ENCODE measurements at places on chromosomes 16 and 17.
A peak's percentile ranks its signal among the peaks of the same experiment; 100 is the strongest.

- no peak for DNase-seq
These were observed 1.1 kb upstream of the MEAK7 start for GRCh38 chr16:84505249-84506187.

- peak; percentile 49 for DNase-seq
These were observed 37.0 kb downstream of the CUEDC1 start for GRCh38 chr17:57918017-57918895.

DNA sequence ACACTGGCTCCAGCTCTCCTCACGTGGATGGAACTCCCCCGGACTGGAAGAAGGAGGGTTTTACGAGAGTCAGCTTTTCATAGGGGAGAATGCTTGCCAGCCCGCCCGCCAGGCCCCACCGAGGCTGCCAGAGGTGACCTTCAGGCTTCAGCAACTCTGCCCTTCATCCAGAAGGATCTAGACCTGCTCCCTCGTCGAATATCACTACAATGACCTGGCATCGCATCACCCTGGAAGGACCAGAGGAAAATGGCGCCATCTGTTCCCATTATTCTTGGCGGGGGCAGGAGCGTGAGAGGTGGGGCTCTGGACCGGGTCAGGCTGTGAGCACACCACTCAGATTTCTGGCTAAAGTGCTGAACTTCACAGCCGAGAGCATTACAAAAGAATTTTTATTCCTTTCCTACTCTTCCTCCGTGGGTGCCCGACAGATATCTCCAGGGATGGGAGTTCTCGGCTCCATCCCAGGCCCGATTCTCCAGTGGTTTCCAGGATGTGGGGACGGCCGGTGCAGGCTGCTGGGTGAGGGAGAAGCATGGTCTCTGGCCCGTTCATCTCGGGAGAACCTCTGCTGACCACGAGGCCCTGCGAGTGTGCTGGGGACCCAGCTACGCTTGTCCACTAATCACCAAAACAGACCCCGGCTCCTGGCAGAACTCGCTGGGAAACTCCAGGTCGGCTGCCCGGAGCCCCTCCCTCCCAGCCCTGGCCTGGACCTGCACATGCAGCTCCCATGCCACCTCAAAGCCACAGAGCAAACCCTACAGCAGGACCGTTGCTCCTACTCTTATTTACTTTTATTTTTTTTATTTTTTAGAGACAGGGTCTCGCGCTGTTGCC is 36.8 kb upstream of the ZNF469 start:
- DNase-seq, result no peak

DNA sequence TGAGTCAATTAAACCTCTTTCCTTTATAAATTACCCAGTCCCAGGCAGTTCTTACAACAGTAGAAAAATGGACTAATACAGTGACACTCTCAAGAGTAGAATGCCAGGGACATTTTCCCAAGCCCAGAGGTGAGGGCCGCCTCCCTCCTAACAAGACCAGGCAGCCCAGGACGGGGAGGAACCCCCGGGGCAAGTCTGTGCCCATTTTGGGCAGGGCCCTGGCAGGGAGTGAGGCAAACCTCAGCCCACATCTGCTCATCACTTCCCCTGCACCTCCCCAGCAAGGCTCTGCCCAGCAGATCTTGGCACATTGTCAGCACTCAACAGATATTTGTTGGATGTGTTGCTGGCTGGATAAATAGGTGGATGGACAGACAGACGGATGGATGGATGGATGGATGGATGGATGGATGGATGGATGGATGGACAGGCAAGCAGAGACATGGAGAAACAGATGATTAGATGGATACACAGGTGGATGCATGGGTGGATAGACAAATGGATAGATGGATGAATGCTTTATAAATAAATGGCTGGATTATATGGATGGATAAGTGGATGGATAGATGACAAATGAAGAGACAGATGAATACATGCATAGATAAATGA is 271.3 kb downstream of the PARN start:
- DNase-seq, result no peak

- DNase-seq, result no peak
These were observed 21.5 kb upstream of the RFFL start for GRCh38 chr17:35084987-35085386.

- DNase-seq, result no peak
These were observed 54.6 kb downstream of the ABCC12 start for GRCh38 chr16:48101069-48101674.

- no peak for DNase-seq
These were observed 122.9 kb downstream of the METRNL start for GRCh38 chr17:83202002-83203000.

DNA sequence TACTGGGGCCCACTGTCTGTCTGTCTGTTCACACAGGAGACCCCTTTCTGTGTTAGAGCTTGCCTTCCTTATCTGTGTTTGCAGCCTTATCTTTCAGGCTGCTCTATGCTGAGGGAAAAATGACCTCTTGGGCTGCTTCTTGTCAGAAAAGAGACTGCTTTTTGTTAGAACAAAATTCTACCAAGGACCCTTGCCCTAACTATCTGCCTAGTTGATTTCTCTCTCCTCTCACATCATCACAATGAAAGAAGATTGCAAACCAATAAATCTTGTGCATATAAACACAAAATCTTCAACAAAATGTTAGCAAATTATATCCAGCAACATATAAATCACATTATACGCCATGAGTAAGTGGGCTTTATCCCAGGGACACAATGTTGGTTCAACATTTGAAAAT is 1117.7 kb downstream of the CDH11 start:
- DNase-seq, result no peak

- no peak for DNase-seq
These were observed 2.3 kb downstream of the ATP2A1 start for GRCh38 chr16:28880589-28880915.

DNA sequence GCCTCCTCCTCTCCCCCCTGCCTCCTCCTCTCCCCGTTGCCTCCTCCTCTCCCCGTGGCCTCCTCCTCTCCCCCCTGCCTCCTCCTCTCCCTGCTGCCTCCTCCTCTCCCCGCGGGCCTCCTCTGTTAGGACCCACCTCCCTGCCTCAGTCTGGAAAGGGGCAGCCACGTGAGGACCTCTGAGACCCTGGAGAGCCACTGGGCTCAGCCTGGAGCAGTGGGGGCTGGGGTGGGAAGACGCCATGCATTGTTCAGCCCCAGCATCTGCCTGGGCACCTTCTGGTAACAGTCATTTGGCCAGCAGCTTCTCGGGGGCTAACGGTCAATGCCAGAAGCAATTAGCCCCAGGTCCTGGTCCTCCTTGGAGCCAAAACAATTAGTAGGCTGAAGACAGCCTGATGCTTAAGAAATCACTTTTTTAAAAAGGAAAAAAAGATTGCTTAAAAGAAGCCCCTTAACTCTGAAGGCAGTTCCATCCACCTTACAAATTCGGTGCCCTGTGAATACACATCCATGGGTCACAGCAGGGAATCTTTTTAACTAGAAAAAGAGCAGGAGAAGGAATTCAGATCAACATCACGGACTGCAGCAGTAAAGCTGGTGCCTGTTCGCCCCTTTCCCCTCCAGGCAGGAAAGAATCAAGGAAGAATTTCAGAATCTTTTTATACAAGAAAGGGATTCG is 29.8 kb downstream of the NXN start:
- no peak for DNase-seq

DNA sequence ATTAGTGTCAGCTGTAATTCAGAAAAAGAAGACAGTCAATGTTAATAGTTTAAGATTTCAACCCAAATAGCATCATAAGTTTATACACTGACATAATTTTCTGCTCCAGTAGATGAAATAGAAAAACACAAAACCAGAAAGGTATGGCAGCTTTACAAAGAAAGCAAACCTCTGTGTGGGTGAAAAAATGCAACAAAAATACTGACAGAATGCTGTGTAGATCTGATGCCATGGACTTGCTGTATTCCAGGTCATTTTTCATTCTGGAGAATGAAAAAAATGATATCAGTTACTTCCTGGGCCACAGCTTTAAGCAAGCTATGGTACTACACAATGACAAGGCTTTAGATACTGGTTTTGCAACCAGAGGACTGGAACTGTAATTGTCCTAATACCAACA is 116.0 kb downstream of the MAP2K4 start:
- DNase-seq, result no peak

DNA sequence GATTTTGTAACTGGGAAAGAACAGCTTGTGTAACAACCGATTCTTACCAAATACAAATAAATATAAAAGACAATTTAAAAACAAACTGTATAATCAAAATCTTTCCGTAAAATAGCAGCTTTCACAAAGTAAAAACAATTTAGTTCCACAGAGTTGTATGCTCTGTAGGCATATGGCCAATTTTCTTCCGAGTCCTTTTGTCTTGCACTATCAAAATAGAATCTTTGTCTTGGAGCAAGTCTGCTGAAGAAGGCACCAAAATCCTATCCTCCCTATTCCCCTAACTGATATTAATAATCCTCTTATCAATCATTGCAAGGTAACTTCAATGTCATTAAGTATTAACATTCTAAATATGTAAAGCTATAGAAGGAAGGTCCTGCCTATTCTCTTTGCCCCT is 7.6 kb downstream of the THUMPD1 start:
- no peak for DNase-seq

DNA sequence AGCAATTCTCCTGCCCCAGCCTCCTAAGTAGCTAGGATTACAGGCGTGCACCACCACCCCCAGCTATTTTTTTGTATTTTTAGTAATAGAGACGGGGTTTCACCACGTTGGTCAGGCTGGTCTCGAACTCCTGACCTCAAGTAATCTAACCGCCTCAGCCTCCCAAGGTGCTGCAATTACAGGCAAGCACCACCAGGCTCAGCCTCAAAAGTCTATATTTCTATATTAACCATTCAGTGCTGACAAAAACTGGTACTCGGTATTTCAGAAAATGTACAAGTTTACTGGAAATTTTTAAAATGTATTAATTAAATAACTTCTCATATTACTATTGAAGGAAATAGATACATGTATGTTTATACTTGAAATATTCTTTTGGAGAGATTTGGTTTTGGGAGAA is 1.4 kb upstream of the HEXD start:
- DNase-seq, result peak; percentile 19

GRCh38 chr16:19363740-19364139 is 53.9 kb upstream of the TMC5 start:
- DNase-seq, result no peak

- DNase-seq, result peak; percentile 41
These were observed 29.5 kb downstream of the CYLD start for GRCh38 chr16:50771366-50771765.

GRCh38 chr17:41015454-41015853 is 6.5 kb upstream of the KRTAP3-1 start:
- DNase-seq, result no peak

- DNase-seq, result no peak
These were observed 29.5 kb downstream of the MPRIP start for GRCh38 chr17:17071531-17072360.

DNA sequence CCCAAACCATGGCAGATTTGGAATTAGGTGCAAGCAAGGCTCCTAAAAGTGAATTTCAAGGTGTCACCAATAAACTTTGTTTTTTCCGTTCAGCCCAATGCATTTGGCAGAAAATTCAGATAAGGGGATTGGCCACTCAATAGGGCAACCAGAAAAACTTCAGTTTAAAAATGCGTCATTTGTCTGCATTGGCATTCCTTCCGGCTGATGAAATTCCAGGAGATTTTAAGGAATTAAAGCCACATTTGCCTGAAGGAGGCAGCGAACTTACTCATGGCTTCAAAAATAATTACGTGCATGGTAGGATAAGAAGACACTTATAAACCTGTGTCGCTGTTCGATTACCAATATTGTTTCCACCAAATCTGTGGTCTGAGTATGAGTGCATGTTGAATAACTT is 151.9 kb downstream of the SALL1 start:
- DNase-seq, result no peak

- DNase-seq, result no peak
These were observed 36.3 kb upstream of the BCAR1 start for GRCh38 chr16:75287708-75288107.

- DNase-seq, result no peak
These were observed 11.9 kb downstream of the SNX29 start for GRCh38 chr16:11988258-11988978.

- DNase-seq, result no peak
These were observed 76.0 kb downstream of the CLEC16A start for GRCh38 chr16:11020388-11020787.

- no peak for DNase-seq
These were observed 2.3 kb downstream of the C17orf58 start for GRCh38 chr17:67993998-67994361.

DNA sequence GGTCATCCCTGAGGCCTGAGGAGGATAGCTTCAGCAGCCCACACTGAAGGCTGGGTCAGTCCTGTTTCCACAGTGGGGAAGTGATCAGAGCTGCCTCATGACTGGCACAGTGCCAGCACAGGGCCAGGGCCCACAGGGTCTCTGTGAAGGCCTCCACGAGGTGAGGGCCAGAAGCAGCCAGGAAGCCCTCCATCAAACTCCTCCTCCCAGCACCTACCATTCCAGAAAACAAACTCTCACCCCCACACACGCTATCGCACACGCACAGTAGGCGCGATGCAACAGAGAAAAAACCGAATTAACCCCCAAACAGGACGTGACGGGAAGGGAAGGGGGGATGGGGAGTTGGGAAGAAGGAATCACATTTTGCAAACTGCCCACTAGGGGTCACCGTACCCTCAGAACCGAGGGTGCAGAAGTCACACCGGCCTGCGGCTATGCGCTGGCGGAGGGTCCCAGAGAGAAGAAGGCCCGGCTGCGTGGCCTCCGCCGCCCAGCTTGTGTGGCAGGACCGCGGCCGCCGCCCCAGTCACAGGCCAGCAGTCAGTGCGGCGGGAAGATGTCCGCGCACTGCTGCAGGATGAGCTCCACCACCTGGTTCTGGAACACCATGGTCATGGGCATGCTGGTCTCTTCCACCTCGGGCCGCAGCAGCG is 37.6 kb downstream of the ARHGAP27 start:
- DNase-seq, result peak; percentile 86

DNA sequence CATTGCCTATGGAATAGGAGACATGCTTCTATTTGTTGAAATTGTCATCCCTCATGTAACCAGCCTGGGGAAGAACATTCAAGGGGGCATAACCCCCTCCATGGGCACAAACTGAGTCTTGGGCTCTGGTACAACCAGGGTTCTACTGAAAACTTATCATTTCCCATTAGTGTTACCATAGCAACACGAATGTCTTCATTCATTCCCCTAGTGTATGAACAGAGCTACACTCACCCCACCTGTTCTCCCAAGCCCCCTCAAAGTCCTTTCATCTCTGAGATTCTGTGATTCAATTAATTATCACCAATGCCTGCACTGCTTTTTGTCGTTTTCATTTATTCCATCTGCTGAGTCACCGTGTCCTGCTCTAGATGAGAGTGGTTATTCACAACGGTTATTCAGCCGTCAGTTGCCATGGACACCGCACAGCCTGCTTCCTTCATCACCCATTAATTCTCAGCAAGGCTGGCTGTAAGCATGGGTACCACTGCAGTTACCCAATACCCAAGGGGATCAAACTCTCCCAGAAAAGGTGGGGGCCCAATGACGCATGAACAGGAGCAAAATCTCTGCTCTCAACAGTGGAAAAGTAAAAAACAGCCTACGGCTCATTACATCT is 1.6 kb upstream of the GAST start:
- no peak for DNase-seq

All from adipocyte (in vitro differentiated cells).